ENCODE measurements at places on chromosomes 13 and 19.

- no peak for DNase-seq
Measured at GRCh38 chr19:4357921-4358326, 14.6 kb downstream of the MPND start.

DNA sequence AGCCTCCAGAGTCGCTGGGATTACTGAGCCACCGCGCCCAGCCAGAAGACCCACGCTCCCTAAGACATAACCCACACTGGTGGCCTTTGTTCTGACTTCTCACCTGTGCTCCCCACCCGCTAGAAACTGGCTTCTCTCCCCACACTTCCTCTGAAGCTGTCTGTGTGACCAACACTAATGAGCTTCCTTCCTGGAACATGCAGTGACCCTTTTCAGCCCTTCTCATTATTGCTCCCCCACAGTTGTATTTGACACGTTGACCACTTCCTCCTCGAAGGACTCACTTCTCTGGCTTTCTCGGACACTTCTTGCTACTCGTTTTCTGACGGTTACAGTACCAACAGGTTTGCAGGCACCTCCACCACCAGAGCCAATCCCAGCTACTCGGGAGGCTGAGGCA is 10.9 kb downstream of the NCR1 start:
- DNase-seq, result peak; percentile 29

DNA sequence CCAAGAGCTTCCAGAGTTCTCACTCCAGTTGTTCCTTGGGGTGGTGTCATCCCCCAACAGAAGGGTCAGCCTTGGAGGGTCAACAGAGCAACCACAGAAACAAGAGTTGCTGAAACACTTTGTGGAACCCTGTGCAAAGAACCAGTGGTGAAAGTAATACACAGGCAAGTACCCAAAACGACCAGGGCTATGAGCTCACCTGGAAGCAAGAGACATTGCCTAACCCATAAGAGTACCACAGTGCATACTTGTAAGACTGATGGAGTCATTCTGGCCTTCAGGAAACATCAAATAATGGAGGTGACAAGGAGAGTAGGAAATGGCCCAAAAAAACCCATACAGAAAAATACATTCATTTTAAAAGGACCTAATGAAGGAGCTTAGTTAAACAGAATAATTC is 184.3 kb upstream of the TSC22D1 start:
- DNase-seq, result no peak

GRCh38 chr13:21014139-21014501 is 47.3 kb downstream of the LATS2 start:
- no peak for DNase-seq

DNA sequence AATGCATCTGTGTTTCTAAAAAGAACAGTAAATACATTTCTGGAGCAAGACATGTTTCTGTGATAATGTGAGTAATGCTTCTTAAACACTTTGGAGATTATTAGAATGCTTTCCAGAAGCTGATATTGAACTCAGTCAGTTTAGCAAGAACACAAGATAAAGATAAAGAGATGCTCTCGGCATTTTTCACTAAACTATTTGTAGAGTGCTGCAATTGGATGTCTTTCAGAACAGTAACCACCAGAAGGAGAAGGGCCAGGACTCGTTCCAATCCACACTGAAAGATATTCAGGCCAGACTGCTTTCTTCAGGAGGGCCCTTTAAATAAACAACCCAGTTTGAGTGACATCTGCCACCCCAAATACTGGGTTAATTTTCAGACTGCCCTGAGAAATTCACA is 456.0 kb downstream of the TBC1D4 start:
- no peak for DNase-seq

DNA sequence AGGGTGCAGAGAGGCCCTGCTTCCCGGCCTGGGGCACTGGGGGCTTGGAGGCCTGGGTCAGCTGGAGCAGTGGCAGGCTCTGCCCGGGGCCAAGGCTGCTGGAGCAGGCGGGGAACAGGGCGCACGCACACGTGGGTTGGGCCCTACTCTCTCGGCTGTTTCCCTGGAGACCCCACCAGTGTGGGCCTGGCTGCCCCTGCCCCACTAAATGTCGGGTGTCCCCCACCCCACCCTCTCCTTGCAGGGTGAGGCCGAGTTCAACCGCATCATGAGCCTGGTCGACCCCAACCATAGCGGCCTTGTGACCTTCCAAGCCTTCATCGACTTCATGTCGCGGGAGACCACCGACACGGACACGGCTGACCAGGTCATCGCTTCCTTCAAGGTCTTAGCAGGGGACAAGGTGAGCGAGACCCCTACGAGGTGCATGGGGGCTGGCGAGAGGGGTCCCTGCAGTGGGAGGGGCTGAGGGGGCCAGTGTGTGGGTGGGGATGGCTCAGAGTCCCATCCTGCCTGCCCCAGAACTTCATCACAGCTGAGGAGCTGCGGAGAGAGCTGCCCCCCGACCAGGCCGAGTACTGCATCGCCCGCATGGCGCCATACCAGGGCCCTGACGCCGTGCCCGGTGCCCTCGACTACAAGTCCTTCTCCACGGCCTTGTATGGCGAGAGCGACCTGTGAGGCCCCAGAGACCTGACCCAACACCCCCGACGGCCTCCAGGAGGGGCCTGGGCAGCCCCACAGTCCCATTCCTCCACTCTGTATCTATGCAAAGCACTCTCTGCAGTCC is 15.3 kb downstream of the CAPN12 start:
- no peak for DNase-seq

DNA sequence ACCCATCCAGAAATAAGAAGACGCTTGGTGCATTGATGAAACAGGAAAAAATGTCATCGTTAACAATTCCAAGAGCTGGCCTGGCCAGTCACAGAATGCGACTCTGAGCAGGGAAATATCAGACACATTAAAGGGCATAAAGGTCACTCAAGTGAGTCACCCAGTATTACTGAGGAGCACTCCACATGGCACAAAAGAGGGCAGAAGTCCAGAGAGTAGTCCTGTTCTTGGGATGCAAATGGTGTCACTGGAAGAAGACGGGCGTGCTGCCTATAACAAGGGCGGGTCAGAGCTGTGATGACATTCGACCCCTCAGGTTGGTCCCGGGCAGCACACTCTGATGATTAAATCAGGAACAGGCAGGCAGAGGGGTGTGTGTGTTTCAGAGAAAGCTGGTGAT is 720.3 kb downstream of the UQCRFS1 start:
- no peak for DNase-seq

GRCh38 chr19:3538965-3539755 is at the start of gene TEKTIP1:
Gene TEKTIP1, plus strand, starts transcription at chr19:3539174. Its CDS starts 4 bp downstream, at chr19:3539178.
- no peak for DNase-seq

DNA sequence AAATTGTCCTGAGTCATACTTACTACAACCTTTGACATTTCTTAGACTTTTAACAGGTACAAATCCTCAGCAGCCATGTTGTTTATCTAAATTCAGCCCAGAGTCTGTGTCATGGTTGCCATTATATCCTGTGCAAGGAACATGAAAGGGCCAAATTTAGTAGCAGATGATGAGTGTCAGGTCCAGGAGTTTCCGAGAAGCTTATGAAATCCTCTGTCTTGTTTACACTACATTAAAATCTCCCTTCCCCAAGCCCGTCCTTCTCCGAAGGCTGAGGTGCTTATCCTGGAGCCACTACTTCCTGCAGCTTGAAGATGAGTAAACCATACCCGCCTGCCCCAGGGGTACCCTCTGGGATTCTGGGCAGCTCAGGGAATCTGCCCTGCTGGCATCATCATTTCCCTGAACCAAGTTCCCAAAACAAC is 102.6 kb upstream of the SERP2 start:
- DNase-seq, result no peak

DNA sequence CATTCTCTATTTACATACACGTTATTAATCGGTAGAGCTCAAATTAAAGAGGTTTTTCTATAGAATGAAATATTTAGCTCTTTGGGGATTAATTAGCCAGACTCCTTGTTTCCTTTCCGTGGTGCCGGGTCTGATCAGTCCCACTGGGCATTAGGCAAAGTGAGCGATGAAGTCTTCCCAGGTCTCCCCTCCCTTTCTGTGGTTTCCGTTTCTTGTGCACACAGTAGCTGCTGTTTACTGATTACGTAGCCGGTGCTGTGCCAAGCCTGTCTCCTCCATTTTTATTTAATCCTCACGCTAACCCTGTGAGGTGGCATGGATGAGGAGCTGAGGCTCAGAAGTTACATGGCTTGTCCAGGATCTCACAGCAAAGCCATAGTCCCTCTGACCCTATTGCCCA is 9.0 kb downstream of the SLC25A15 start:
- no peak for DNase-seq

- no peak for DNase-seq
Measured at GRCh38 chr19:30916238-30916637, 433.0 kb downstream of the TSHZ3 start.

Data from CMK (cell line).